ENCODE measurements at places on chromosomes 13 and 19. TPM values are rescaled to one million over a fixed set of nuclear protein-coding genes. Genes with fewer than 3 reads are reported as not detected.

The C19orf38 gene
- total RNA-seq, result not detected

The ANKRD24 gene
- 2.1 TPM for total RNA-seq

The SYT5 gene
- 0.06 TPM for total RNA-seq

The PGLYRP2 gene
- not detected for total RNA-seq

The ALOX5AP gene
- not detected for total RNA-seq

The ZNF100 gene
- 4.3 TPM for total RNA-seq

The CRB3 gene
- 0.34 TPM for total RNA-seq

The ARL11 gene
- 0.29 TPM for total RNA-seq

The NANOS2 gene
- total RNA-seq, result not detected

The CEACAM8 gene
- not detected for total RNA-seq

The GPR4 gene
- total RNA-seq, result 12.6 TPM

The ZNF878 gene
- 0.64 TPM for total RNA-seq

The ZNF358 gene
- total RNA-seq, result 56.9 TPM

The ZNF30 gene
- total RNA-seq, result 3.8 TPM

The CERS4 gene
- 29.3 TPM for total RNA-seq

The LRRC4B gene
- not detected for total RNA-seq

The SNRPD2 gene
- total RNA-seq, result 278 TPM

The B3GNT3 gene
- not detected for total RNA-seq

The GPR12 gene
- total RNA-seq, result not detected

The SELENOV gene
- total RNA-seq, result not detected

The NCR1 gene
- not detected for total RNA-seq

The ZNF714 gene
- total RNA-seq, result 2.9 TPM

The MYBPC2 gene
- total RNA-seq, result not detected

The NRTN gene
- not detected for total RNA-seq

The CCDC169 gene
- 1.6 TPM for total RNA-seq

The PSG2 gene
- not detected for total RNA-seq

The SYNE4 gene
- not detected for total RNA-seq

The CYP2F1 gene
- total RNA-seq, result not detected
